ENCODE measurements at places on chromosomes 1 and 21.

GRCh38 chr1:20348326-20348915, 57.7 kb downstream of the VWA5B1 start:
- DNase-seq = no peak

DNA sequence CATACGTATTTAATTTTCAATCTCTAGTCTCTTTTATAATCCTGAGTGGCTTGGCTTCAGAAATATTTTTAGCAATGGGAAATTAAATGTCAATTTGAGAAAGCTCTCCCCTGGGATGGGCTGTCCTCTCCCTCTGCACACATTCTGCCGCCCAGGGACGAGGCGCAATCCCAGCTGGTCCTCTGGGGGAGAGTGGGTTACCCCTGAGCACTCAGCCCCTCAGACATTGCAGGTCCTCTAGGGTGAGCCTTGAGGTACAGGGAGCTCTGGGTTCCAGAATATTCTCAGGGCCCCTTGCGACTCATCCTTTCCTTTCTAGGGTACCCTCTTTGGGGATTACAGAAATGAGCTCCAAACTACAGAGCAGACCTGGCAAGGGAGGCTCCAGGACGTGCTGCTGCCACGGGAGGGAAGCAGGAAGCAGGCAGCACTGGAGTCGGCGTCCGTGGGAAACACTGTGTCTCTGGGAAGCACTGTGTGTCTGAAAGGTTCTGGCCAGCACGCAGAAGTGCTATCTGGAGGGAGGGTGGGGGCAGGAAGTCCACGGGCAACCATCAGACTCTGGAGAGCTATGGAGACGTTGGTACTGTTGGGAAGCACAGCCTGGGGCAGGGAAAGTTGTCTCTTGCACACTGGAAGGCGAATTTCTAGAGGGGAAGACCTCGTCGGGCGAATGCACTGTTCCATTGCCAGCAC, 343.3 kb upstream of the VAMP3 start:
- DNase-seq = no peak

DNA sequence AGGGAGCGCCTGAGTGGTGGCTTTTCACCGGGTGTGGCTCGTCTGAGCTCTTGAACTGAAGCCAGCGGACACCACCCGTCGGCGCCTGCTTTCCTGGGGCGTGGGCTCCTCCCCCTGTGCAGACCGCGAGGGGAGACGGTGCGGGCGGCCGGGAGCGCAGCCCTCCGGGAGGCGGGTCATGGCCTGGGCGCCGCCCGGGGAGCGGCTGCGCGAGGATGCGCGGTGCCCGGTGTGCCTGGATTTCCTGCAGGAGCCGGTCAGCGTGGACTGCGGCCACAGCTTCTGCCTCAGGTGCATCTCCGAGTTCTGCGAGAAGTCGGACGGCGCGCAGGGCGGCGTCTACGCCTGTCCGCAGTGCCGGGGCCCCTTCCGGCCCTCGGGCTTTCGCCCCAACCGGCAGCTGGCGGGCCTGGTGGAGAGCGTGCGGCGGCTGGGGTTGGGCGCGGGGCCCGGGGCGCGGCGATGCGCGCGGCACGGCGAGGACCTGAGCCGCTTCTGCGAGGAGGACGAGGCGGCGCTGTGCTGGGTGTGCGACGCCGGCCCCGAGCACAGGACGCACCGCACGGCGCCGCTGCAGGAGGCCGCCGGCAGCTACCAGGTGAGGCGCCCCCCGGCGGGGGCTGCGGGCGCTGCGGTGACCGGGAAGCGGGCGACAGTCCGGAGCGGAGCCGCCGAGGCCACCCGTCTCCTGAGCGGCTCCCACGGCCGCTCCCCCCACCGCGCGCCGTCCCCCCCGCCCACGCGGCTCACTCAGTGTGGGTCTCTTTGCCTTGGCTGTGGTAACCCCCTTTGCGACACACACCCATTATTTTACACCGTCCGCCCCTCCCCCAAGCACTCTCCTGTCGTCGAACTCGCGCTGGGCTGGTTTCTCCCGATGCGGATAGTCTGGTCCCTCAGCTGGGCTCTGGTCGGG, at the start of gene TRIM58:
Gene TRIM58, plus strand, starts transcription at position 119 of the 916 bp plus-strand sequence. Its CDS starts 60 bp downstream, at position 179.
- peak; percentile 28 for DNase-seq

DNA sequence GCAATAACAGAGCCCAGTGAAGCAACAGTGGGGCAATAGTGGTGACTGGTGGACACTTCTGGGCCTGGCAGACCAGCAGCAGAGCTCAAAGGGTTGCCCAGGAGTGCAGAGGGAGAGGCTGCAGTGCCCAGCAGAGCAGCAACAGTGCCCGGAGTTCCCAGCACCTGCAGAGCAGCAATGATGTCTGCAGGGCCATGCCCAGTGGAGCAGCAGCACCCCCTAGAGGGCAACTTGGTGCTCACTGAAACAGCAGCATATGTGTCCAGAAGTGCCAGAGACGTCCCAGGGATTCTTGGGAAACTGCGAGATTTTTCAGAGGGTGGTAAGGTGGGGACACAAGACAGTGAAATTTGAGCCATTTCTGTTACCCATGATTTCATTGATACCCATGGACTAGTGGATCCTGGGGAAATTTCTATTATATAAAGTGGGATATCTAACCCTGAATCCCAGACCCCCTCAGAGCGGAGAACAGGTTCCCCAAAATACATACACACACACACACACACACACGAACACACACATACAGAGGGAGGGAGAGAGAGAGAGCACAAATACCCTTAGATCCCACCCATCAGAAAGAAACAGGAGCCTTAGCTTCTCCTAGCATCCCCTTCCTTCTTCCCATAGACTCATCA, 156.9 kb upstream of the GJB5 start:
- peak; percentile 83 for DNase-seq

GRCh38 chr1:41381692-41382479, 20.7 kb downstream of the FOXO6 start:
- no peak for DNase-seq

- DNase-seq = no peak
Observed at GRCh38 chr1:89673251-89673650, 40.3 kb downstream of the LRRC8C start.

DNA sequence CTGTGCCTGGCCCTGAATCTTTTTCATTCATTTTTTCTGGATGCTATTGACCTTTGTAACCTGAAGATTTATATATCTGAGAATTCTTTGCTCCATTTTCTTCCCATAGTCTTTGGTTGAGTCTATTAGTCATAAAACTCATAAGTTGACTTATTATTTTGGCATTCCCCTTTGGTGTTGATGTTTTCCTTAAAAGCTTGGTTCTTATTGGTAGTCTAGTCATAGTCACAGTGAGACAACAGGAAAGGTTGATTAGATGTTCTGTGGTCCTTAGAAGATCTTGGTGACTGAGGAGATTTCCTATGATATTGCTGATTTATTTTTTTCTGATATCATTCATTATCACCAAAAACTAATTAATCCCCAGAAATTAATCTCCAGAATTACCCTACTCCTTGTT, 86.2 kb downstream of the PTPRC start:
- DNase-seq = no peak

DNA sequence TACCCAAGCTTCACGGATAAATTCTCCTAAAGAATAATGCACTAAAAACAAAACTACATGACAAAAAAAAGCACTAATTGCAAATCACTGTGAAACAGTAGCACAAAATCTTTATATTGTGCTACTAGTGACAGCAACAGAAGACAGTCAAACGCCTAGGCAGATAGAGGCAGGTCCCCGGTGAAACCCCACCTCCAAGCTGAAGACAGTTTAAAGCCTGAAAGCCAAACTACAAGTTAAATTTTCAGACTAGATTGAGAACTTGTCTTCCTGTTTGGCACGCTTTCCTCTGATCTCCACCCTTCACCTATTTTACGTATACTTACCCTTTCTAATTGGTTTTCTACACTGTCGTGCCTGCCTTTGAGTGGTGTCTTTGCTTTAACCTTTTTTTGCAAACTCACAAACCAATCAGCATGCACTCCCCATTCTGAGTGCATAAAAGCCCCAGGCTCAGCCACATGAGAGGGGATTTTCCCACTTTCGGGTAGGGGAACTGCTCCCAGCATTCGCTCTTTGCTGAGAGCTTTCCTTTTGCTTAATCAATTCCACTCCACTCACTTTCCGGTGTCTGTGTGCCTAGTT, 3.6 kb upstream of the BACH1 start:
- no peak for DNase-seq

DNA sequence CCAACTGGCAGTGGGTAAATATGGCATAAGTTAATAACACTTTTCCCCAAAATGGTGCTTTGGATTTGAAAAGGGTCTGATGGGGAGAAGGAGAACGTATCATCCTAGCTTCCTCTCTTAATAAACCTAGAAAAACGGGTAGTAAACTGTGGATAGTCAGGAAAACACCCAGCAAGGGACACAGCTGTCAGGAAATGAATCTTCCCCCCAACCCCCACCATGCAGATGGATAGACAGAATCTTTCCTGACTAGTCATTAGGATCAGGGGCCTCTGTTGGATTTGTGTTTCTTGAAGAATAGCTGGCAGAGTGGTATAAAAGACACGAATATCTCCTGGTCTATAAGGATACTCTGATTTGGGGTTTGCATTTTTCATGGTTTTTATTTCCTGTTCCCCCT, 22.5 kb upstream of the LAX1 start:
- no peak for DNase-seq

DNA sequence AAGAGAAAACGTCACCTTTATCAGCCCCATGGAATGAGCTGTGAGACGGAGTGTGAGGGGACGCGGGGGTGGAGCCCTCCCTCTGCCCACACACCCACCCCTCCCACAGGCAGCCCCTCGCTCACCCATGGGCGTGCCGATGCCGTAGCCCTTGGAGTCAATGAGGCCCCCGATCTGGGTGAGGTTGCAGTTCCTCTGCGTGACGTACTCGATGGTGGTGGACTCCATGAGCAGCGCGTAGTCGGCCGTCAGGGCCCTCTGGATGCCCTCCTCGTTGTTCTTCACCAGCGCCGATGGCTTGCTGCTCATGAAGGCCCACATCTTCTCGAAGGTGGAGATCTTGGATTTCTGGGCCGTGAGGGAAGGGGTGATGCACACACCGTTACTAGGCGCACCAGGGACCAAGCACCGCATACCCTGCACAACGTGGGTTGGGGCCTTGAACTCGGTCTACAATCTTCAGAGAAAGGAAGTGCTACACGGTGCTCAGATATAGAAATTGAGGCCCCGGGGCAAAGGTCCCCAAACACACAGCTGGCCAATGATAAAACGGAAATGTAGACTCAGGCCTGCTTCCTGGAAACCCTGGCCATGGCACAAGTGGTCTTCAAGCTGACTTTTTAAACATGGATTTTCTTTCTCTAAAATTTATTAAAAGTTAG, 228.2 kb downstream of the GRIK3 start:
- no peak for DNase-seq

GRCh38 chr1:2556678-2557481, 709 bp downstream of the TNFRSF14 start:
- DNase-seq = no peak

GRCh38 chr1:25553749-25554429, 10.5 kb downstream of the LDLRAP1 start:
- no peak for DNase-seq
